ENCODE measurements at places on chromosomes 12 and 14.

DNA sequence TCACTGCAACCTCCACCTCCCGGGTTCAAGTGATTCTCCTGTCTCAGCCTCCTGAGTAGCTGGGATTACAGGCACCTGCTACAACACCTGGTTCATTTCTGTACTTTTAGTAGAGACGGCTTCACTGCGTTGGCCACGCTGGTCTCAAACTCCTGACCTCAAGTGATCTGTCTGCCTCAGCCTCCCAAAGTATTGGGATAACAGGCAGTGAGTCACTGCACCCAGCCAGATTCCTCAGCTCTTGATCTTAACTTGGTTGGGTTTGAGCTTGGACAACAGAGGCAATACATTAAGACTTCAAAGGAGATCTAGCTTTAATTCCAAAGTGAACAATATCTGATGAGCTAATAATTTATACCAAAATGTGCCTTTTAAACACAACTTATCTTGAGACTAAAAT, 5.6 kb downstream of the DAZAP2 start:
- DNase-seq = no peak

GRCh38 chr12:3717283-3717898, 35.5 kb downstream of the CRACR2A start:
- DNase-seq = no peak

- no peak for DNase-seq
Observed at GRCh38 chr14:76131071-76131965, 20.4 kb upstream of the GPATCH2L start.

DNA sequence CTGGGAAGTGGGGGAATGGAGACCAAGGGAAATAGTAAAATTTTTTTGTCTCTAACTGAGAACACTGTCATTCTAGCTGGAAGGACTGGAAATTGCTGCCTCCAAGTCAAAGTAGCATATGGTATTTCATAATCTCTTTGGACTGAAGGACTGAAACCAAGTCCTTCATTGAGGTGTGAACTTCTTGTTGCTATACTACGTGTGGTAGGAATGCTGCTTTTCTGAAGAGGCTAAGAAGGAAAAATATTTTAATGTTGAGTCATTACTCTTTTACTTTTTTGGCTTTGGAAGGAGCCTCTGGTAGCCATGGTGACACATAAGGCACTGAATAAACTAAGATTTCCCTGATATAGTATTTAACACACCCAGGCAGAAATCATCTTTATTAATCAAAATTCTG, 465.4 kb downstream of the NPAS3 start:
- DNase-seq = no peak

DNA sequence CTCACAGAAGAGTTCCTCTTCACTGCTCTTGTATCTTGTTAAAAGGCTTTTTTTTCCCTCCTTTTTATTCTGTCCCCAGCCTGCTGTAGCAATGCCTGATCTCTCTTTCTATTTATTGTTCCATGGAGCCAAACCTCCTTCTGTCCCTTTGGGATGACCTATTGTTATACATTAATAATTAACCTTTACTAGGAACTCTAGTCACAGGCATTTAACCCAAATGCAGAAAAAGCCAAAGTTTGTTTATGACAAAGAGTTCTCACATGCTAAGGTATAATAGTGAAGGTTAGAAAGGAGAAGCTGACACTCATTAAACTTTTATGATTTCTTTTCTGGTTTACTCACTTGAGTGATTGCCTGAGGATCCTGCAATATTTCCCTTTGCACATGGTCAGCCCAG, 535.8 kb downstream of the NRXN3 start:
- no peak for DNase-seq

DNA sequence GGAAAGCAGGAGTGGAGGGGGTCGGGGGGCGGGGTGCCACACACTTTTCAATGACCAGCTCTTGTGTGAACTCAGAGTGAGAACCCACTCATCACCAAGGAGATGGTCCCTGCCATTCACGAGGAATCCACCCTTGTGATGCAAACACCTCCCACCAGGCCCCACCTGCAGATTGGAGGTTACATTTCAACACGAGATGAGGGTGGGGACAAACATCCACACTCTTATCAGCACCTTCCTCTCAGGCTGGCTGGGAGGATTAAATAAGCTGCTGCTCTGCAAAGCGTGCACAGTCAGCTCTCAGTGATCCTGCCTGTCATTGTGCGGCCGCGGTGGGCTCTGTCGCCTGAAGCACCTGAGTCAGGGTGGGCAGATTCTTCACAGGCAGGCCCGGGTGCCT, 39.7 kb downstream of the AACS start:
- DNase-seq = no peak

- DNase-seq = no peak
Observed at GRCh38 chr14:78637489-78637888, 467.3 kb downstream of the NRXN3 start.

GRCh38 chr14:92204792-92205191, 83.0 kb downstream of the CPSF2 start:
- no peak for DNase-seq

- no peak for DNase-seq
Observed at GRCh38 chr12:95547522-95548055, 3.7 kb downstream of the USP44 start.

DNA sequence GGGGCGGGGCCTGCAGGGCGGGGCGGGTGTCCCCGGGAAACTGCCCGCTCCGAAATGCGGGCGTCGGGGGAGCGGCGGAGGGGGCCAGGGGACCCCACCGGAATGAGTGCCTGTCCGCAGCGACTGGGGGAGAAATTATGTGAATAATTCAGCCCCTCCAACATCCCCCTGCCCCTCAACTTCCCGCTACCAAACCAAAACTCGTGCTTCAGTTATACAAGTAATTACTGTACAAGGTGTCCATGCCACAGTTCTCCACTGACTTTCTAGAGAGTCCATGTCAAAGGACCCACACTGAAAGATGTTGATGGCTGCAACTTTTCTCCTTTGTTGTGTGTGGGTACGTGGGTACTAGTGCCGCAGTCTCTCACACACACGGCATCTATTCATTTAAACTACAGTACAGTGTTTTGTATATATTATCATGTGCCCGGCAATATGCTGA, 414 bp upstream of the CDK17 start:
- DNase-seq = no peak

DNA sequence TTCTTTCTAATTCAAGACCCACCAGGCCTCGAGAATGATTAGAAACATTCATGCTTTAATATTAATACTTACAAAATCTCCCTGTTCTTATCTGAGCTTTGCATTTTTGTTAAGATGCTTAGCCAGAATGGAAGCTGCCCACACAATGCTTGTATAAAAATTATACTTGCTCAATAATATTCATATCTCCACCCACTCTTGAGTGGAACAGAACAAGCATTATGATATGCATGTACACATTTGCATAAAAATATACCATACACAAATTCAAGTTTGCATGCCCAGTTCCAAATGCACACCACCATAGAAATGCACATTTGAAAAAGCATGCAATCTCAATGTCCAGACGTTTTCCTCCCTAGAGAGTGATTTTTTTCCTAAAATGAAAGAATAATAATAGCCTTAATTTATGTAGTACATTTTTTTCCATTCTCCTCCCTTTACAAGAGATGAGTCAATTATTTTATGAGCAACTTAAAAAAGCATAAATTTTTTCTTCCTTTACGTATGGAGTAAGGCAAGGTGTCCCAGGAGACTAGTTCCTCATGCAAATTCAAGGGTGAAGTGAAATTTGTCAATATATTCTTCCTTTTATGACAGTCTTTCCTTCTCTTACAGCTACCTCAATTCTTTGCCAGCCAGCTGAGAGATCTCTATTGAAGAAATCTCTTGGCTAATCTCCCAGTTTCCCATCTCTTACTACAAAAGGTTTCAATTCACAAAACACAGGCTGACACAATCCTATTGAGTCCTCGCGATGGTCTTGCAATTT, 313.1 kb upstream of the GARIN6 start:
- DNase-seq = no peak

- DNase-seq = no peak
Observed at GRCh38 chr12:56257491-56258067, 605 bp downstream of the ANKRD52 start.

GRCh38 chr12:25787701-25788100, 170.8 kb upstream of the RASSF8 start:
- DNase-seq = no peak

DNA sequence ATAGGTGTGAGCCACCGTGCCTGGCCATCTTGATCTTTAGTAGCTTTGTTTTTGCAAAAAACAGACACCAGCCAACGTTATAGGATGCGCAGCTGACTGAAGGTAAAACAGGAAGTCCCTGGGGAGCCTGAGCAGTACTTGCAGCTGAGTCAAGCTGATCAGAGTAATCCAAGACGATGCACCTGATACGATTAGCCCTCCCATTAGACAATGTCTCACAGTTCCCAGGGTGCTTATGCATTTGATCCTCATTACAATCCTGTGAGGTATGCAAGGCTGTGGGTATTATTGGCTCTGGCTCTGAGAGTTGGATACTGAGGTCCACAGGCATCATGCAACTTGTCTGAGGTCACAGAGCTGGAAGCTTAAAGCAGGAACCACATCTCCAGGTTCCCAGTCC, 8.1 kb downstream of the KRT18 start:
- DNase-seq = peak; percentile 1

DNA sequence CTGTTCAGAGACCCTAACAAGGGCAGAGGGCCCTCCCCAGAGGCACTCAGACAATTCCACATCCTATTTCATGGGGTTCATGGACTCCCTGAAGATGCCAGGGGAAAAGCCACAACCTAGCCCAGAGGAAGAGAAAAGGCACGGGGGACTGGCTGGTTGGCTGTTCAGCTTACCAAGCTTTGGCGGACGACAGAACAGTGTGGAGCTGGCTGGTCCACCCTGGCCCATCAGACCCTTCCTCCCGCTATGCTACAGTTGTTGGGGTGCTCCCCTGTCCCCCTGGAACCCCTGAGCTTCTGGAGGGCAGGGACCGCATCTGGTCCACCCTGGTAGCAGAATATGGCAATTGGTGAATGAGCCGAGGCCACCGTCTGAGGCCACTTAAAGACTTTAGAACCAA, 6.3 kb downstream of the TESC start:
- no peak for DNase-seq

DNA sequence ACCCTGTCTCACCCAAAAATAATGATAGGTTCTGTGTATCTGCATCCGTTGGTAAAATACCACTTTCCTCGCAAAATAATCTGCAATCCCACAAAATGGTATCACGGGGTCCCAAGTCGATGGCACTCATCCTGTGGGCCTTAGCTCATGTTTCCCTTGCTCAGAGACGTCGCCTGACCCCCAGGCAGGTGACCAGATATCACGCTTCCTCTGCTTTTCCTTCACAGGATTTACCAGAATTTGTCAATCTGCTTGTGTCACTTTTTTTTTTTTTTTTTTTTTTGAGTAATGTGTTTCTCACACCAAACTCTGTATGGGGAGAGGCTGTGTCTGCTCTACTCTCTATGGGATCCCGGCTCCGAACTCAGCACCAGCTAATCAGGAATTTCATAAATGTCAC, 162.7 kb downstream of the PRKCH start:
- DNase-seq = no peak

DNA sequence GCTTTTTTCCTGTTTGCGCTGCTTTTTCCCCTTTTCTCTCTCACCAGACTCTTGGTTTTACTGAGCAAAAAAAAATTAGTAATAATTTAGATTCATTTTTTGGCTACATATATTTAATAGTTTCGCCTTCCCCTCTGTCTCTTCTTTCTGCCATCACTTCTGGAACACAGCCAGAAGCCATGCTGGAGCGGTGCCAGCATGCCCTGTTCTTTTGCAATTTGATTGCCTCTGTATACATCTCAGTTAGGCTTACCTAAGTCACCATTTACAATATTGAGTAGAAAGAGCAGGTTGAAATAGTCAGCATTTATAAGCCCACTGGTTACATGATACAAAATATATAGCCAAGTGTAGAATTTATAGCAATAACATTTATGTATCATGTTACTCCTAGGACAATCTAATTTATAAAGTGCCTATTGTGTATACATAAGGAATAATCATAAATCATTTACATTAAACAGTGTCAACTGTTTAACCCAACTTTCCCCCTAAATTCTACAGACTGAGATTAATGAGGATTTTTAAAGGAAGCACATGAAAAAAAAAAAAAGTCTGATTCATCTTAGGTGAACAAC, 413.8 kb upstream of the SOX5 start:
- no peak for DNase-seq

- no peak for DNase-seq
Observed at GRCh38 chr12:3247629-3248161, 170.5 kb downstream of the TSPAN9 start.

- DNase-seq = peak; percentile 81
Observed at GRCh38 chr12:49644620-49644994, 21.2 kb downstream of the PRPF40B start.

DNA sequence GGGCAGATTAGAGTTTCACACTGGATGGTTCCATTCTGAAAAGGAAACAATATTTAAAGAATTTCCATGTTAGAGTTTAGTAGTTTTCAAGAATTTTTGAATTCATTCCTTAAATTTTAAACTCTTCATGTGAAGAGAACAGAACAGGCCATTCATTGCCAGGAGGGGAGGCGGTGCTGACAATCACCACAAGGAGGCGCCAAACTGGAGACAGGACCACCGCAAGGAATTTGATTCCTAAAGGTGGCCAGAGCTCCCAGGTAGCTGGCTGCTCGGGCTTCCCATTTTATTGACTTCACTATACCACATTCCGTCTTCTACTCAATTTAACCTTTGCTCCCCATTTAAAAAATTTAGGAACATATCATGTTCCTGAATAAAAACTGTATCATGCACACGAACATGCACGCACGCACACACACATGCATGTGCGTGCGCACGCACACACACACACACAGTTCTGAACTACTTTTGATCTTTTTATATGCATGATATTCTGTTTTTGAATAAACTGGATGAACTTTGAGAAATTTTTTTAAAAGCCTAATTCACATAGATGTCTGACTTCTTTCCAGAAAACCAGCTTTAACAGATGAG, 101.2 kb downstream of the NELL2 start:
- DNase-seq = no peak

DNA sequence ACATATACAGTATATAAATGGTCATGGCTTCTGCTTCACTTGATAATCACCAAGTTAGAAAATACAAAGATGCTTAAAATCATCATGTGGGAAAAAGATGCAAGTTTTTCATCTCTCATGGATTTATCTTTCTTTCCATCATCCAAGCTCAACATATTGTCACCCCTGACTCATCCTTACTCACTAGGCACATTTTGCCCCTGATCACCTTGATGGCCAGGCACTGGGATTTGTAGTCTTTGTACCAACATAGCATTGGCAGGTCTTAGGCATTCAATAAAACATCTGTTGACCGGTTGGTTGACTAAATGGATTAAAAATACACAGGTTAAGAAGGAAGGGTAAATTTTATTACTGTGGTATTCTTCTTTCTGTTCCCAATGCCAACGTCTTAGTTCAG, 28.1 kb downstream of the KLHDC2 start:
- no peak for DNase-seq

GRCh38 chr12:32561931-32562341, 117.2 kb upstream of the DNM1L start:
- DNase-seq = no peak

Data from Kasumi-1 (cell line).